ENCODE measurements at places on chromosomes 4 and X.

DNA sequence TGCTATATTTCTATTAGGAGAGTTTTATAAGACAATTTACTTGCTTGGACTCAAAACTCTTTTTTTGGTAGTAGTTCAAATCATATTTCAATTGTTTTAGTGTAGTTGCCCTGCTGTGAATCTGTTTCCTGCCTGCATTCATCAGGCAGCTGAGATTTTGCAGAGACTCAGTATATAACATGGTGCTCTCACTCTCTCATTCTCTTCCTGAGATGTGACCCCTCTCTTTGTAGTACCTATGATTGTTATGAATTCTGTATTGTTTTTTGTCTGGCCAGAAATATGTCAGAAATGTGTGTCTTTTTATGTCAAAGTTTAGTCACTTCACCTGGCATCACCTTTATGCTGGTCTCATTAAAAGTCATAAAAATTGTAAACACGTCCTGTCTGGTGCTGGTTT is 374.0 kb downstream of the RAPGEF2 start:
- no peak for DNase-seq

- DNase-seq: no peak
These were observed 56.2 kb downstream of the RTL9 start for GRCh38 chrX:110414679-110415439.

- DNase-seq: no peak
These were observed 11.8 kb upstream of the ELF2 start for GRCh38 chr4:139188648-139189416.

GRCh38 chr4:71147261-71147660 is 153.8 kb downstream of the DCK start:
- DNase-seq: no peak

DNA sequence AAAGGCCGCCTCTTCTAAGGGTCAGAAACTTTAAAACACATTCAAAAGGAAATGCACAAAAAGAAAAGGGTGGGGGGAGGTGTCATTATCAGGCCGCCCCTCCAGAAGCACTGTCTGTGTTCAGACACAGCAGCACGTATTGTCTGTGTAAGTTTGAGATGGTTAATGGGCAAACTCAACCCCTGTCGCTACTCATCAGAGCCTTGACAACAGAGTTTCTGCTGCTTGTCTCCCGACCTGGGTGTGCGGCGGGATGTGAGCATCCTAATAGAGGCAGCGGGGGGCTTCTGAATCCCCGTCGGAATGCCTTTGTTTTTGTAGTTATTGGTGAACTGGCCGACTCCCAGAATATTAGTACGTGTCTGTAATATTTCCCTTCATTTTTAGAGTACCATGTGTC is 158.9 kb downstream of the DCTD start:
- no peak for DNase-seq

GRCh38 chr4:56405016-56405415 is 17.7 kb upstream of the AASDH start:
- no peak for DNase-seq

GRCh38 chr4:7830747-7831146 is 108.9 kb downstream of the AFAP1 start:
- DNase-seq: no peak

- DNase-seq: no peak
These were observed 1667.9 kb upstream of the PCDH7 start for GRCh38 chr4:29052266-29052665.

GRCh38 chrX:70043685-70044084 is 6.1 kb downstream of the AWAT2 start:
- no peak for DNase-seq

DNA sequence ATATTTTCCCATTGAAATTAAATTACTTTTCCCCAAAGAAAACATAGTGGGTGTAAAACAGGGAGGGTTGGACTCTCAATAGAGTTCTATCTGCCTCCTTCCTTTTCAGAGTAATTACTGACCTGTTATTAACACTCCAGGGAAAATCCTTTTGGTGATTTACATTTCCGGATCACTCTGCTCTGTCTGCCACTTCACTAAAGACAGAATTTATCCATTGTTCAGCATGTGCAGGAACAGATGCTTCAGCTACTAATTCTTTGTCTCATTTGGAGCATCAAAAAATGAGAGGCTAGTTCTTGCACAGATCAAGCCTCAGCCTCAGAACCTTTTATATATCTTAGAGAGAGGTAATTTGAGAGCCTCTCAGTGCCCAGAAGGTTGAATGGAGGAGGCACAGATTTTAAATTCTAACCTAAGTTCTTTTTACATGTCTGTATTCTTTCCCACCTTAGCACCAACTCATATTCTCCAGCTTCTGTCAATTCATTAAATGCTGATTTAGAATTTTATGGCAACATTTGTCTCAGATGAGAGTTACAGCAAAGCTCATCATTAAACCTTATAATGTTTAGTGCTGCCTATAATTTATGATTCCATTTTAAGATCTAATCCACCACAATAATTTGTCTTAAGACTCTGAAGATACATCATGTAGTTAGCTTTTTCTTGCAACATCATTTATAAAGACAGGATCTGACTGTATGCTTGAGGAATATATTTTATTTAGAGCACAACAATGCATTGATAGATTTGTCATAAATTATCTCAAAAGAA is 1494.4 kb downstream of the STIM2 start:
- DNase-seq: no peak

- DNase-seq: no peak
These were observed 200.6 kb upstream of the GATB start for GRCh38 chr4:151961456-151961855.

DNA sequence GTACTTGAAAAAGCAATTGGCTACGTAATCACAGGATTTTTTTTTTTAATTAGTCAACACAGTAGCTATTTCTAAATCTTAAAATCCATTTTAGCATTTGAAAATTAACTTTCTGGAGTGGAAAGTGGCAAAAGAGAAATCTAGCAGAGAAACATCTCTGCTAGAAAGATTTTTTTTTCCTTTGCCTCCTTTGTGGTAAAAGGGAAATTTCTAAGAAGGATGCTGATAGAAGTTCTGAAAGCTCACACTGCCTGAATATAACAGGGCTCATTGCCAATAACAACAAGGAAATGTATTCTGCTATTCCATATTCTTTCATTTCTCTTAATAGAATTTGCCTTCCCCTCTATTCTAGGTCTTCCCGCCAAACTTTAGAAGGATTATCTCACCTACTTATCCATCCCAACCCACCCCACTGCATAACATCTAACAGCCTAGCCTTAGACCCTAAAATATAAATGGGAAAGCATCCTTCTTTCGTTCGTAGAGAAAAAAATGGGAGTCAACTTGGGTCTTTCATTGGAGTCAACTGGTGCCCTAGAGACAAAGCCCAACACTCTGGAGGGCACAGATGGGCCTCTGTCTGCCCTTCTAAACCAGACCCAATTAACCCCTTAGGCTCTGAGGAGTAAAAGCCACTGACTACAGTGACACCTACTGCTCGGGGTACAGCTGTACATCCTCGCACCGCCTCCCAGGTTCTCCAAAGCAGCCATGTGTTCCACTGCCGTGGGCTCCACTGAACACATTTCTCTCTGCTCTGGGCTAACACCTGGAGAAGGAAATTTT is 103.9 kb downstream of the MAML3 start:
- DNase-seq: no peak

DNA sequence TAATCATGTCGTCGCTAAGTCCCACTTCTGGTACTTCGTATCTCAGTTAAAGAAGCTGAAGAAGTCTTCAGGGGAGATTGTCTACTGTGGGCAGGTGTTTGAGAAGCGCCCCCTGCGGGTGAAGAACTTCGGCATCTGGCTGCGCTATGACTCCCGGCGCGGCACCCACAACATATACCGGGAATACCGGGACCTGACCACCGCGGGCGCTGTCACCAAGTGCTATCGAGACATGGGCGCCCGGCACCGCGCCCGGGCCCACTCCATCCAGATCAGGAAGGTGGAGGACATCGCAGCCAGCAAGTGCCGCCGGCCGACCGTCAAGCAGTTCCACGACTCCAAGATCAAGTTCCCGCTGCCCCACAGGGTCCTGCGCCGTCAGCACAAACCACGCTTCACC is 11.3 kb downstream of the PNCK start:
- DNase-seq: peak; percentile 40

Measured in activated CD8-positive, alpha-beta memory T cell treated with anti-CD3 and anti-CD28 coated beads for 1 hour (primary cell).